ENCODE measurements at places on chromosomes 6 and 20.

GRCh38 chr6:4658486-4658885, 117.7 kb upstream of the CDYL start:
- no peak for DNase-seq

DNA sequence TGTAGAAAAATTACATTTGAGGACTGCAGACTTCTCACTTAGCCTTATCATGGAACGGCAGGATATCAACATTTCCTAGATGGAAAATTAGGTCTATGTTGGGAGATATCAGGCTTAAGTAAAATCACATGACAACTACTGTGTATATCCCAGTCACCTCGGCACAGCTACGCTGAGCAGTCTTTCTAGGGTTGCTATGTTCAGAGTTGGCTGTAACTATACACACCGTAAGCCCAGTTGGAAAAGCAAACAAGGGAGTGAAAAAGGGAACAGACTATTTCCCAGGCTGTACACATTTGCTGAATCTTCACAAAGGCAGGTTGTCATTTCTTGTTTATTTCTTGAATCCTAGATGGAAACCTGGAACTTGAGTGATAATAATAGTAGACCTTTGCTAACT, 80.7 kb upstream of the PTPRK start:
- no peak for DNase-seq

- no peak for DNase-seq
These were observed 141.2 kb downstream of the JARID2 start for GRCh38 chr6:15387118-15387517.

- DNase-seq: no peak
These were observed 19.8 kb upstream of the ENPP1 start for GRCh38 chr6:131787766-131788712.
